Activated CD8-positive, alpha-beta T cell treated with anti-CD3 and anti-CD28 coated beads, Interleukin-2, amount 10 ng/mL, durations not matched to agents 7 days and 5 days (primary cell): ENCODE measurements at places on chromosomes 3 and 15. TPM values are rescaled to one million over a fixed set of nuclear protein-coding genes. Genes with fewer than 3 reads are reported as not detected.
A peak's percentile ranks its signal among the peaks of the same experiment; 100 is the strongest.

DNA sequence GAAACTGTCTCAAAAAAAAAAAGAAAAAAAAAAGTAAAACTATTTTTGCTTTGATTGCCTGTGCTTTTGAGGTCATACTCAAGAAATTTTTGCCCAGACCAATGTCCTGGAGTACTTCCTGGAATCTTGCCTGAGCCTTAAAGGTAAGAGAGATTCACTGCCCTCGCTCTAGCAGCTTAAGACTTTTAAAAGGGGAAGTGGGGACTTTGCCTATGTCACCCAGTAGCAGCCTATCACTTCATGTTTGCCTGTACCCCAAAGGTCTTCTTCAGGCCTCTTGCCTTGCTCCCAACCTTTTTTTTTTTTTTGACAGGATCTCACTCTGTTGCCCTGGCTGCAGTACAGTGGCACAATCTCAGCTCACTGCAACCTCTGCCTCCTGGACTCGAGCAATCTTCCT, 18.9 kb upstream of the GOLGB1 start:
- no peak for DNase-seq

DNA sequence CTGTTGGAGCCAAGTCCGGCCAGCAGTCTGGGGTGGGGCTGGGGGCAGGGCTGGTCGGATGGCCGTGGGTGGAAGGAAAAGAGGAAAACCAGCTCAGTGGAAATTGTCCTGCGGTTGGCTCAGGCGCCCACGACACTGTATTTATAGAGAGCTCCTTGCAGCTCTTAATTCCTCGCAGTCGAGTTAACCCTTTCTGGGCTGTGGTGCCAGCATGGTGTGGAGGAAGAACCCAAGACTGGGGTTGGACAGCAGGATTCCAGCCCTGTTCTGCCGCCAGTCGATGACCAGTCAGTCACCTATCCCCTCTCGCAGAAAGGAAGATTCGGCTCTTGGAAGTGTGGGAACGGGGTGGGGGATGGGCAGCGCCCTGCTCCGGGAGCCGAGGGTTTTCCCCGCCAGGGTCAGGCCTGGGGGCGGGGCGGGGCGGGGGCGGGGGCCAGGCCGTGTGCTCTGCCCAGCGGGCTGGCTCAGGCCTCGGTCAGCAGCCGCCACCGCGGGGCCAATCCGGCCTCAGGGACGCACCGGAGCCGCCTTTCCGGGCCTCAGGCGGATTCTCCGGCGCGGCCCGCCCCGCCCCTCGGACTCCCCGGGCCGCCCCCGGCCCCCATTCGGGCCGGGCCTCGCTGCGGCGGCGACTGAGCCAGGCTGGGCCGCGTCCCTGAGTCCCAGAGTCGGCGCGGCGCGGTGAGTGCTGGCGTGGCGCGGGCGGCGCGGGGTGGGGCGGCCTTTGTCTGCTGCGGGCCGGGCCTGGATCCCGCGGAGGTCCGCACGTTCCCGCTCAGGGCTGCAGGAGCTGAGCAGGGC, at the start of gene CD276:
Gene CD276 (plus strand): TSS at position 607 of the 804 bp plus-strand sequence. CDS start 15,257 bp downstream, outside the sequence.
- DNase-seq = peak; percentile 20

GRCh38 chr3:115651087-115651486, 27.8 kb downstream of the GAP43 start:
- no peak for DNase-seq

GRCh38 chr15:69751566-69751965, 298.9 kb downstream of the RPLP1 start:
- DNase-seq = no peak

- no peak for DNase-seq
Measured at GRCh38 chr15:69855258-69856000, 242.3 kb downstream of the TLE3 start.

- no peak for DNase-seq
Measured at GRCh38 chr15:32956006-32956405, 238.2 kb downstream of the GREM1 start.

C3orf18 gene
- 61.6 TPM for total RNA-seq

- no peak for DNase-seq
Measured at GRCh38 chr3:13858768-13859520, 20.9 kb downstream of the WNT7A start.

CCR3 gene
- total RNA-seq = 0.37 TPM

GRCh38 chr3:112011376-112011940, 12.7 kb downstream of the TAGLN3 start:
- peak; percentile 10 for DNase-seq

- no peak for DNase-seq
Measured at GRCh38 chr3:156615592-156616173, 58.7 kb upstream of the TIPARP start.

- DNase-seq = no peak
Measured at GRCh38 chr15:72800833-72801481, 17.4 kb upstream of the ADPGK start.
